ENCODE measurements at places on chromosomes 1 and 21. TPM values are rescaled to one million over a fixed set of nuclear protein-coding genes. Genes with fewer than 3 reads are reported as not detected.

Gene C1QC
- total RNA-seq, result 44.3 TPM

Gene THEM5
- total RNA-seq, result not detected

Gene ARHGAP30
- 3.8 TPM for total RNA-seq

Gene SRSF10
- 94.0 TPM for total RNA-seq

Gene OVAAL
- not detected for total RNA-seq

Gene OLIG2
- total RNA-seq, result not detected

Gene TMEM125
- total RNA-seq, result 31.9 TPM

Data from mucosa of descending colon (tissue), 3 donors.